Naive thymus-derived CD8-positive, alpha-beta T cell (primary cell): ENCODE measurements at places on chromosomes 7 and 10.
A peak's percentile ranks its signal among the peaks of the same experiment; 100 is the strongest.

DNA sequence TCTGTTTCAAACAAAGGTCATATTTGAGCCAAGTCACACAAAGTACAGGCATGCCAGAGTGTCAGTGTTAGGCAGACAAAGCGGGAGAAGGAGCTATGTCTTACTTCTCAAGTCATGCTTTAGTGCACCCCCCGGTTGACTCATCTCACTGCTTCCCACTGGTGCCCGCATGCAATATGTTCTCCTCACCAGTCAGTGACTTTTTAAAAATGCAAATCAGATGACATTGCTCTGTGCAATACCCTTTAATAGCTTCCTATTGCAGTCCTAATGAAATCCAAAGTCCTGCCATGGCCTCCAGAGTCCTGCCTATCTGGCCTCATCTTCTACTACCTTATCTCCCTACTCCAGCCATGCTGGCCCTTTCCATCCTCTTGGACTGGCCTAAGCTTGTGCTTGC lies 429.1 kb downstream of the ACTR3B start:
- DNase-seq, result no peak

DNA sequence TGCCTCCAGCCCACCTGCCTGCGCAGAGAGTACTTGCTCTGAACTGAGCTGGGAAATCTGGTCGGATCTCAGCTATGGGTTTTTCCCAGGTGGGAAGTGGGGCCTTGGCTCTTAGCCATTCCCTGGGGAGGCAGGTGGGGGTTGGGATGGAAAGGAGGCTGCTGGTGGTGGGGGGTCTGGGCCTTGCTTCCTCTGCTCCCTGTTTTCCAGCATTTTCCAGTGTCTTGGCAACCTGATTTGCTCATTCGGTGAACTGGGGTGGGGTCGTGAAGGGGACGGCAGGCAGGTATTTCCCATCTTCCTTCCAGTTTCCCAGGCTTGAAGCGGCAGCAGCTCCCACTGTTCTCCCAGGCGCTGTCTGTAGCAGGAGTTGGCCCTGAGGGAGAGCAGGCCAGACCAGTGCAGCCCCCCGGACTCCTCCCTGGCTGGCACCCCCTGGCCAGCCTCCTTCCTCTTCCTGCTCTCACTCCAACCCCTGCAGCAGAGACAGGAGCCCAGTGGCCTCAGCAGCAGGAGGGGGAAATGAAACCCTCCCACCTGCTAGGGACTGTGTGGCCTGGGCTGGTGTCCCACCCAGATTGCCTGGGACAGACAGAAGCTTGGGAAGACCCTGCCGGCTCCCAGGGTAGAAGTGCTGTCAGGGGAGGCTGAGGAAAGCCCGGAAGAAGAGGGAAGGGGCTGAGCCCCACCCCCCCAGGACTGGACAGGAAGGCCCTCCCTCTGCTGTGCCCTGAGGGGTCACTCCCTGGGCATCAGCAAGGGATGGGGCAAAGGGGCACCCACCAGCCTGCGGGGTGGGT lies 6.6 kb downstream of the TRIM8 start:
- no peak for DNase-seq

- DNase-seq, result no peak
Observed at GRCh38 chr10:108097258-108097657, 932.8 kb upstream of the SORCS1 start.

DNA sequence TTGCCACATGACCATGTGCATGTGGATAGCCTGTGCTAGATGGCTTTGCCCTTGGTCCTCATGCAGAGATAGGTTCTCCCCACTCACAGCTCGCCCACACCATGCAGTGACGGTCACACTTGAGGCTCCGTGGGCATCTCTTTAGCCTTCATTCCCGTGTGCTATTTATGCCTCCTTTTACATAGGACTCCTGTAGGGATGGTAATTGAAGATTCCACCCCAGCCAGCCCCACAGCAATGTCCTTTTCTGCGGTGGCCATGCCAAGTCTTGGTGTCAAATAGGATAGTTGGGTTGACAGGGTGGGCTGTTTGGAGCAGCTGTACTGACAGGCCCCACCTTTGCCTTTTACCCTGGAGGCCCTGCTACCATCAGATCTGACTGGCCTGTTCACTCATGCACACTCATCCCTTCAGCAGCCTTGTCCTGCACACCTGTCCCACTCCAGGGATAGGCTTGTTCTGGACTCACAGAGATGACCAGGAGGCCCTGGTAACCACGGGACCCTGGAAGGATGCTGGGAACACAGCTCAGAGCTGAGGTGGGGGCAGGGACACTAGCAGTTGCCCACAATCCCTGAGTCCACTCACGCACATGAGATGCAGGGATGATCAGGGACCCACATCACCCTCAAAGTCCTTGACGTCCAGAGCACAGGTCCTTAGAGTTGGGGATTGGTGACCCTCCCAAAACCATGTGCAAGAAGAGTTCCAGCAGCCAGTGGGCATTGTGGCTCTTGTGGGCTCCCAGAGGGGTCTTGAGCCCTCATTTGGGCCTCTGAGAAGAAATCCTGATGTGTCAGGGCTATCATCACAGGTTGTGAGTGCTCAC lies 71.2 kb downstream of the ADCY1 start:
- DNase-seq, result no peak

- peak; percentile 18 for DNase-seq
Observed at GRCh38 chr10:24723788-24724380, at the start of gene ARHGAP21. Gene ARHGAP21 (minus strand): TSS chr10:24723887. CDS start chr10:24721899, 1,988 bp downstream.

- DNase-seq, result no peak
Observed at GRCh38 chr7:25240340-25240739, 12.1 kb upstream of the NPVF start.

DNA sequence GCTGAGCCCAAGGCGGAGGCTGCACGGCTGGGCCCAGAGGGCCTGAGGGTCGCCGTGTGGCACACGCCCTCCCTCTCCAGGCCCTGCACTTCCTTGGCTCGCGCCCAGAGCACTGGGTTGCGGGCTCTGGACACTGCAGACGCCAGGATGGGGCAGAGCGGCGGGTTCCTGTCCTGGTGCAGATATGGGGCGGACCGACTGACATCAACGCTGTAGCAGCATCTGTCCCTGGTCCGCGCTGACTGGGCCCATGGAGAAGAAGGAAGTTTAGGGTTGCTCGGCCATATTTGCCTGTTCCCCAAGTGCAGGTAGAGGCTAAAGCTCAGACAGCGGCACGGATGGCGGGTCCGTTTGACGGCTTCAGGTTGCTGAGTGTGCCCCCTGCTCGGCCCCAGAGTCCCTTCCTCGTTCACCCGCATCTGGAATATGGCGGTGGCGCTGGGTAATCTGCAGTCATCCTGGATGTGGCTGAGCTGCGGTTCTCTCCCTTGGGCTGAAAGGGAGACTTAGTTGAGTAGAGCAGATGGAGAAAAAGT lies 116.1 kb downstream of the OR13A1 start:
- no peak for DNase-seq
